Stimulated activated CD8-positive, alpha-beta memory T cell treated with anti-CD3 and anti-CD28 coated beads, Interleukin-2, amount 100 ng/mL, for 48 hours (primary cell): ENCODE measurements at places on chromosomes 1 and 21.
A peak's percentile ranks its signal among the peaks of the same experiment; 100 is the strongest.

- no peak for DNase-seq
Observed at GRCh38 chr1:31717341-31717740, 13.5 kb upstream of the COL16A1 start.

GRCh38 chr1:28091043-28091781 lies 2.8 kb upstream of the EYA3 start:
- DNase-seq: peak; percentile 65

DNA sequence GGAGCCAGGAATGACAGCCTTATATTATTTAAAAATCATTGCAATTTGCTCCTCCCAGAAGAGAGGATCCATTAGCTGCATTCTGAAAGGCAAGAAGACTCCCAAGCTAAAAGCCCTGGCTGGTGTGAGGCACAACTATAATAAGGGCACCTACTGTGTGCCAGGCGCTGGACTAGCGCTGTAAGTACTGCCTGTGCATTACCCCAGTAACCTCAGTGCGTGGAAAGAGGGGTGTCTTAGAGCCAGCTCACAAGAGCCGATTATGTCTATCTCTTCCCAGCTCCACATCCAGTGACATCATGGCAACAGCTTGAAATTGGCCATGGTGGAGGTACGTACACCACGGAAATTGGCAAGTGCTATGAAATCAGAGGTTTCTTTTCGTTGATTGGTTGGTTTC lies 141.7 kb upstream of the IRF2BP2 start:
- no peak for DNase-seq

- no peak for DNase-seq
Observed at GRCh38 chr1:209231476-209232156, 351.9 kb upstream of the CAMK1G start.
